ENCODE measurements at places on chromosomes 1 and 21.

GRCh38 chr1:163924041-163924440 is 602.3 kb downstream of the NUF2 start:
- no peak for DNase-seq

GRCh38 chr1:31822766-31823165 is 6.9 kb upstream of the SPOCD1 start:
- DNase-seq: no peak

DNA sequence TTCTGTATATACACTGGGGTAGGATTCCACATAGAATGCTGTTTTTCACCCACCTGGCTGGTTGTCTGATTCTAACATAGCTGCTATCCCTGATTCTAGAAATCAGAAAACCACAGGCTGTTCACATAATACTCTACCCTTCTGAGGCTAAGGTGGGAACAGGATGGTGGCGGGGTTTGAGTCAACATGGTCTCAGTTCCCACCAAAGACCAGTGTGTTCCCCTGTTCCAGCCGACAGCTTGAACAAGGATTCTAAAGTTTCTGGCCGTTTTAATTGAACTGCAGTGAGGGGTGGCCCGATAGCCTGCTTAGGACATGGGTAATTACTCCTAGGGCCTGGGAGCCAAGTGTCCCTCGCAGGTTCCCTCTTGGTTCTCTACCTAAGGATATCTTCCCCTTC is 38.4 kb downstream of the PEX14 start:
- DNase-seq: no peak

DNA sequence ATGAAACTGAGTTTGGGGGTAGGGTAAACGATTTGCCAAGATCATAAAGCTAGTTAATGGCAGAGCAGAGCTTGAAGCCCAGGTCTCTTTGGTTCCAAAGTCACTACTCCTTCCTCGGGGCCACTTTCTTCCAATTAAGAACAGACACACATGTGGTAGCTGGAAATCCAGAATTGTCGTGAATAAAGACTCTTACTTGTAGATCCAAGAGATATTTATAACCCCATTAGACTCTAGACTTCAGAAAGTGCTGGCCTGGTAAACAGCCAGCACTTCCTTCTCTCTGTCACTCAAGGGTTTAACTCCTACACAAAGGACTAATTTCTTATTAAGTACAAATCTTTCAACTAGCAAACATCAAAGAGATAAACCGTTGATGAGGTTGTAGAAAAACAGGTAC is 2.7 kb downstream of the FAM163A start:
- no peak for DNase-seq

DNA sequence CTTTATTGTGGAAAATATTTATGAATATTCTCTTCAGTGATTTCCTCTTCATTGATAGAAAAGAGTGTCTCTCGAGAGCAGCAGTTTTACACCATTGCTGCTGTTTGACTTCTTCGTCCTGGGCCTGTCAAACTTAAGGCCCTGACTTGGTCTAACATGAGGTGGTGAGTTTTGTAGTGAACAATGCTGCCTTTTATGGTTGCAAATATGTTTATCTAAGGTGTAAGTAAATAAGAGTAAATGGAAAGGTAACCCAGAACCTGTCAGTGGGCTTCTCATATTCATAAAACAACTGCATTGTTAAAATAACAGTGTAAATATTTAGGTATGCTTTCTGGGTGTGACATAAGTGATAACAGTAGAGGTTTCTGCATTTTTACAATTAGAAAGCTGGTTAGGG is 62.8 kb upstream of the SCCPDH start:
- DNase-seq: no peak

- DNase-seq: no peak
Measured at GRCh38 chr1:117613969-117614729, 8.3 kb downstream of the TENT5C start.

DNA sequence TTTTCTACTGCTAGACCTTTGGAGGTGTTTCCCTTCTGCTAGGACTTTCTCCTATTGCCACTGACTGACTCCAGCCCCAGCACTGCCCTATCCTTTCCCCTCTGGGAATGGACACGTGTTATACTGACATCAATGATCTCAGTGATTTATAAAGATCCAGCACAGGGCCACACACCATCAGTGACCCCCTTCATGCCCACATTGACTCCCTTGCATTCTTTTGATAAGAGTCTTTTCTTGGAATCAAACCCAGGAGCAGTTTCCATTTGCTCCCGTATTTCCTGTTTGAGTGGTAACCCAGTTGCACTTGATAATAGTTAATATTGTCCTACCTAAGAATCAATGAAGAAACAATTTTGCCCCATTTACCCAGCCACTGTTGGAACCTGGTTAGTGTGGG is 501.0 kb upstream of the USP24 start:
- DNase-seq: no peak

GRCh38 chr1:115077984-115078330 is 11.3 kb downstream of the TSPAN2 start:
- DNase-seq: no peak

GRCh38 chr1:85240174-85240601 is 19.3 kb downstream of the C1orf52 start:
- no peak for DNase-seq

DNA sequence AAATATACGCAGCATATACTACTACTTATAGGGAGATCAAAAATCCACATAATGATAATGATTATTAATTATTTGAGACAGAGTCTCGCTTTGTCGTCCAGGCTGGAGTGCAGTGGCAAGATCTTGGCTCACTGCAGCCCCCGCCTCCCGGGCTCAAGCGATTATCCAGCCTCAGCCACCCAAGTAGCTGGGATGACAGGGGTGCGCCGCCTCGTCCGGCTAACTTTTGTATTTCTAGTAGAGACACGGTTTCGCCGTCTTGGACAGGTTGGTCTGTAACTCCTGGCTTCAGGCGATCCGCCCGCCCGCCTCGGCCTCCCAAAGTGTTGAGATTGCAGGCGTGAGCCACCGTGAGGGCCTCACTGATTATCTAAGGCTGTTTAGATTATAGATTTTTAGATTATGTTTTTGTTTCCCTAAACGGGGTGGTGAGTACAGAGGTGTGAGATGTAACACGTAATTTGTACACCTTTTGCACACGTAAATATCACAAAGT is 548 bp upstream of the SLC25A33 start:
- no peak for DNase-seq

DNA sequence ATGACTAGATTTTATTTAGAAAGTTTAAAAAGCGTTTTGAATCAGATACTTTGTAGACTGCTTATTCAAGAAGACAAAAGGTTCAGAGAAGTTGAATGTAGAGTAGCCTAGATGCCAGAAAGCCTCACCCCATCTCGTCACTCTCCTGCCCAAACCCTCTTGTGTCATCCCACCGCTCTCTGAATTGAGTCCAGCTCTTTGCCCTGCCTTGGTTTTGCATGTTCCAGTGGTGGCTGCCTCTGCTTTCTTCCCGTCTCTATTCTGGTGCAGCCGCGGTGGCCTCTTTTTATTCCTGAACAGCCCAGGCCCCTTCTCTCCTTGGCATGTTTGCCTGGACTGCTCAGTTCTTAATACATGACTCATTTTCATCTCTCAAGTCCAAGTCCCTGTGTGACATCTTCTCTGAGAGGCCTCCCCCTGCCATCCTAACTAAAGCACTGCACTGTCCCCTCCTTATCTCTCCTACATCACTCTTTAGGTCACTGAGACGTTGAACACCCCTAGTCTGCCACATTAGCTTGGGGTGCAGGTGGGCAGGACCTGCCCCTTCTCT is 22.9 kb downstream of the PRDM2 start:
- DNase-seq: no peak

- DNase-seq: peak; percentile 61
Measured at GRCh38 chr21:33587792-33588484, 546 bp downstream of the DONSON start.

DNA sequence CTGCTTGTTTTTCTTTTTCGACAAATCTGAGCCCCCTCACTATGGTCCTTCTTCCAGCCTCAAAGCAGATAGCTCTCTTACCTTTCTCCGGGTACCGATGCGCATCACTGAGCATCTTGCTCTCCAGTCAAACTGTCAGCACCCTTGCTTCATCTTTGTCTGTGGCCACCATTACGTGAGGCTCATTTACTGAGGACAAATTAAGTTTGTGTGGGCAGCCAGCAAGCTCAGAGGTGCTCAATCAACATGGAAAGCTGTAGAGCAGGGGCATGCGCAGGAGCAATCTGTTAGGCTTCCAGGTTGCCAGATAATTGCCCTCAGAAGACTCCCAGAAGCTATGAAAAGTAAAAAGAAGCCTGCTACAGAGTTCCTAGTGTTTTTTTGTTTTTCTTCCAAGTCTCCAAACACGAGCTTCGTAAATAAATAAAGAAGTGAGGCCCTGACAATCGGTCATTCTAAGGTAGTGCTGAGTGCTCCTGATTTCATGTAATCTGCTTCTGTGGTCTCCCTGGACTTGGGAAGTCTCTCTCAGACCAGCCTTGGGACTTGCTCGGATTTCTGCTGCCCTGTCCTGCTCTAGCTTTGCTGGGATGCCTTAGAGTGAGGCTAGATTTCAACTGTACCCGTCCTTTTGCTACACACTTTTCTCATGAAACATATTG is 1.8 kb downstream of the C1orf53 start:
- DNase-seq: no peak

- no peak for DNase-seq
Measured at GRCh38 chr1:8698937-8699447, 118.4 kb downstream of the RERE start.

GRCh38 chr1:158049853-158050252 is 56.4 kb downstream of the KIRREL1 start:
- no peak for DNase-seq

DNA sequence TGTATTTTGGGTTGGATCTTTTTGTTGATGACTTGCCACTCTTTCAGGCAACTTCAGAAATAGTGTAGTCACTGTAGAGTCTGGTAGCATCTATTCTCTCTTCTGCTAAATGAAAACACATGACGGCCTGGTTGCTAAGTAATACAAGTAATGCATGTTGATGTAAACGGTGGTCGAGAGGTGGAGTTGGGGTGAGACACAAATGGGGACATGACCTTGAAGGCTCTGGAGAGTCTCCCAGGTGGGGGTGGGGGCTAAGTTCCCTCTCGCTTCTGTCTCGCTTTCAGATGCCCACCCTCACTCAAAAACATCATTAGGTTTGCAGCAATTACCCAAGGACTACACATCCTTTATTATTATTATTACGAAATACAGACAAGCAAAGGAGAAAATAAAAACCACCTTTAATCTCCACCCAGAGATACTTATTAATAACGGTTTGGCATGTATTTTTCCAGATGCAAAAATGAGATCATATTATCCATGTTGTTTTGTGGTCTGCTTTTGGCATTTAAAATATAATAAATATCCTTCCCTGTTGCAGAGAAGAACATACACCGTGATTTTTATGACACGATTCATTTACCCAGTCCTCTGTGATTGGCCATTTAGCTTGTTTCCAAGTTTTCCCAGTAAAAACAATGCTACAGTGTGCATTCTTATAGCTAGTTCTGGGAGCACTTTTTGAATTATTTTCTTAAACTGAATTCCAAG is 138.1 kb downstream of the MIS18A start:
- DNase-seq: no peak

DNA sequence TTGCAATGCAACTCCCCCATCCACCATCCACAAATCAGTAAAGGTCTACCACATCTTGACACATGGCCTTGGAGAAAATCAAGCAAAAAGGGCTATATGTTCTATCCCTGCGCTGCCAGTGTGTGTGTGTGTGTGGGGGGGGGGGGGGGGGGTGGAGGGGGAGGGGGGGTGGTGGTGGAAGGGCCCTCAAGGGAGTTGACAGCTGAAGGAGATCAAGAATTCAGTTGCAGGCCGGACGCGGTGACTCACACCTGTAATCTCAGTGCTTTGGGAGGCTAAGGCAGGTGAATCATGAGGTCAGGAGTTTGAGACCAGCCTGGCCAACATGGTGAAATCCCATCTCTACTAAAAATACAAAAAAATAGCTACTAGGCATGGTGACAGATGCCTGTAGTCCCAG is 37.6 kb upstream of the CLIC4 start:
- DNase-seq: no peak

DNA sequence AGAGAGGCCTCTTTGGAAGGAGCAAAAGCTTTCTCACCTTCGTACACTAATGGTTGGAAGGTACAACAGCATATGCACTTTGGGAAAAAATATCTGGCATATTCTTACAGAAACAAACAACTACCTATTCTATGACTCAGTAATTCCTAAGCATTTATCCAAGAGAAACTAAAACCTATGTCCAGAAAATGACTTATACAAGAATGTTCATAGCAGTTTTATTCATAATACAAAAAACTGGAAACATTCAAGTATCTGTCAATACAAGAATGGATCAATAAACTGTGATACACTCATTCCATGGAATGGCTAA is 8.2 kb downstream of the NBPF1 start:
- no peak for DNase-seq

DNA sequence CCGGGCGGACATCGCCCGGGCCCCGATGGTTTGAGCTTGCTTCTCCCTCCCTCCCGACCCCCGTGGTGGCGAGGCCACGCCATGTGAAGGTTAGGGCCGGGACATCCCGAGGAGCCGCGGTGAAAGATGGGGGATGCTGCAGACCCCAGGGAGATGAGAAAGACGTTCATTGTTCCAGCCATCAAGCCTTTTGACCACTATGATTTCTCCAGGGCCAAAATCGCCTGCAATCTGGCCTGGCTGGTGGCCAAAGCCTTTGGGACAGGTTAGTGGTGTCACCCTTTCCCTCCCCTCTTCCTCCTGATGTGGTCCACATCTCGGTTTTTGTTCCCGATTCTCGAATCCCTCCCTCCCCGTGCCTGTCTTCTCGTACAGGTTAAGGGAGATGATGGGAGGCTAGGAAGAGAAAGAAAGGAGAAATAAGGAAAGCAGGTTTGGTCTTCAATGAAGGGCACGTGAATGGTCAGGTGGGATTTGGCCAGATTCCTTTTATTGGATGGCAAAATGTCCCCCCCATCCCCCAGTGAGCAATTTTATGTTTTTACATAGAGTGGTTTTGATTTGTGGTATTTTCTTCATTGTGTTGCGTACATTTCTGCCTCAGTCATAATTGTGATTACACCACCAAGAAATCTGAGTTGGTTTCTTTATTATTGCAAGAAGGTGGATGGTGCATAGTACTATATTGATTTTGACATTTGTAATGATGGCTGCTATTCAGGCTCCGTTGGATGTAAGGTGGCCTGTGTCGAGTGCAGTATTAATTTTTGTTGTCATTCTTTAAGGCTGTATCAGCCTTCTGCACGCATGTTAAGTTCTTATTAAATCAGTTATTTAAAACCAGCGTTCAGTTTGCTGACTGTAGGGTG is 1.2 kb downstream of the CAMSAP2 start:
- peak; percentile 37 for DNase-seq

DNA sequence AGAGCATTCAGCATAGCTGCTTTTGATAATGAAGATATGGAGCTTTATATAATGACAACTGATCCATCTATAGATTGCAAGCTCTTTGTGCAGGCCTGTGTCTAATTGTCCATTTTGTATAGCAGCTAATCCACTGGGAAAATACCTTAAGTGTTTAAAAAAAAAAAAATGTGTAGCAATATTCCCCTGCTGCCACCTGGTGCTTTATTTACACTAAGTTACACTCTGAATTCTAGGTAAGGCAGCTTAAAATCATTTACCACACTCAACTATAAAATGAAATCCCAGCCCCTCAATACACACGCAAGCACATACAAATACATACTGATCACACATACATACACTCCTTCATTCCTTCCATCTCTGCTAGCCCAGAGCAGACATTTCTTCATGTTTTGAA is 49.1 kb upstream of the BCL9 start:
- no peak for DNase-seq

- DNase-seq: no peak
Measured at GRCh38 chr21:37896788-37897187, 19.5 kb downstream of the KCNJ6 start.

- DNase-seq: no peak
Measured at GRCh38 chr21:43269957-43270705, 101.3 kb downstream of the CRYAA start.

GRCh38 chr1:3387401-3387800 is 67.1 kb upstream of the ARHGEF16 start:
- DNase-seq: no peak

GRCh38 chr1:215132156-215132555 is 49.6 kb downstream of the KCNK2 start:
- DNase-seq: no peak

Data from C1 segment of cervical spinal cord (tissue), 14 donors.